EL (cell line): ENCODE measurements at places on chromosomes 1 and 21.
A peak's percentile ranks its signal among the peaks of the same experiment; 100 is the strongest.

- DNase-seq: peak; percentile 94
Observed at GRCh38 chr1:109370712-109371340, 26.9 kb downstream of the SORT1 start.

DNA sequence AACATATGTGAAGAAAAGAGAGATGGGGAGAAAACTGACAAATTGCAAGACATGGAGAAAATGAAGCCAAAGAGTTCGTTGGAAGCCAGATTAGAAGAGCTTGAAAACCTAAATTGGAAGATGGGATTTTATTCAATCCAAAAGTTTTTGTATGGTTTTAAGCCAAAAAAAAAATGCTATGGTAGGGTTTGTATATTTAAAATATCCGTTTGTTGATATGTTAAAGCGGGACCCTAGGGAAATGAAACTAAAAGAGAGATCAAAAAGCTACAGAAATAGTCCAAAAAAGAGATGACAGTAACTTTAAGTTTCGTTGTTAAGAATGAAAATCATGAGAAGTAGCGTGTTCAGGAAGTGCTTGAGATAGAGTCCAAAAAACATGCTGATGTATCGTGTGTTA, 617.7 kb upstream of the ADGRL2 start:
- no peak for DNase-seq

DNA sequence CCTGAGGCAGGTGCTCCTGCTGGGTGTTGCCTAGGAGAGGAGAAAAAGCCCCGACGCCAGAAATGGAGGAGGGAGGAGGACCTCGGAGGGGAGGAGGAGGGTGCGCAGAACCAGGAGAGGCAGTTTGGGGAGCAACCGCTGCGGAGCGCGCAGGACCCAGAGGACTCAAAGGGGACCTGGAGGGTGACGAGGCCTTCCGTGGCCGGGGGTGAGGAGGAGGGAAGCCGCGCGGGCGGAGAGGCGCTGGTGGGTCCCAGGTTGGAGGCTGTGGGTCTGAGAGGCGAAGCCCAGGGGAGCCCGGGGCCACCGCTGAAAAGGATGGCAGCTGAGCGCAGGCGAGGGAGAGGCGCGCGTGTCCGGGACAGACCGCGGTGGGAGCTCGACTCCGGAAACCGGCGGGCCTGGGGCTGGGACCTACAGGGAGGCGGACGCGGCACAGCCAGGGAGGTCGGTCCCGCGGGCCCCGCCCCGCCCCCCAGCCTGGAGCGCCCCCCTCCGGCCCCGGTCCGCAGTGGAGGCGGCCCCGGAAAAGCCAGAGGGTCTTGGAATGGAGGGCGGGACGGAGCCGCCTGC, 15.1 kb downstream of the RNF223 start:
- DNase-seq: peak; percentile 54

- DNase-seq: peak; percentile 13
Observed at GRCh38 chr1:209105701-209106100, 477.8 kb upstream of the CAMK1G start.

GRCh38 chr1:54220004-54220811, 20.2 kb downstream of the MRPL37 start:
- no peak for DNase-seq

- no peak for DNase-seq
Observed at GRCh38 chr1:36094621-36095061, 5.9 kb downstream of the ADPRS start.

DNA sequence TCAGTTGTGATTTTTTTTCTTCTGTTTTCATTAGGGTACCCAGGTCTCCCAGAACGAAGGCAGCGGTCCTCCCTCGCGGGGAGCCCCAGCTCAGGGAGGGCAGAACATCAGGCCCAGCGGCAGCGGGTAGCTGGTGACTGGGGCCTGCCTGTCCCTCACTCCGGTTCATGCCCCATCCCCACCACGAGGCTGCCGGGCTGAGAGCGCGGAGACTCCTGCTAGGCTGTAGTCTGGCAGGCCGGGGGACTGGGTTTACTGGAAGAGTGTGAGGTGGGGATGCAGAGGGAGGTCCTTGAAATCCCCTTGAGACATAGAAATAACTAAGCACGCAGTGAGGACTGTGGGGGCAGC, 10.5 kb downstream of the BRINP2 start:
- no peak for DNase-seq

DNA sequence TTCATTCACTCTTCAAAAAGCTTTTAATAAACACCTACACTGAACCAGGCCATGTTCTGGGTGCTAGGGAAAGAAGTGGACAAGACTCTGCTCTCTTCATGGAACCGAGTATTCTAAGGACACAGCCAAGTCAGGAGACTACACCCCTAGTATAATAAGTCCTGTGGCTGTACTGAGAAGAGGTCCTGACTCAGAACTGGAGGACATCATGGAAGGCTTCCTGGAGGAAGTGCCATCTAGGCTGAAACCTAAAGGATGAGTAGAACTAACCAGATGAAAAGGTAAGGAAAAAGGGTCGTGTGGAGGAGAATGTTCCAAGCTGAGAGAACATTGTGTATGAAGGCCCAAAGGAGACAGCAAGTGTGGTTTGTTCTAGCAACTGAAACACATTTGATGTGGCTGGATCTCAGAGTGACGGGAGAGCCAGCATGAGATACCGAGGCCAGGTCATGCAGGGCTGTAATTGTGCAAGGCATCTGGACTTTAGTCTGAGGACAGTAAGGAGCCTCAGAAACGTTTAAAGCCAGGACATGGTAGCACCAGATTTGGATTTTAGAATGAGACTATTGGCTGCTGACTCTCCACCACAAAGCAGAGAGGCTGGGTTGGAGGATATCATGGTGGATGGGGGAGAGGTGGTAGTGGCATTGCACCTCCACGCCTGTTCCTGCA, 82.5 kb downstream of the LRRN2 start:
- no peak for DNase-seq

GRCh38 chr1:216820345-216820744, 97.1 kb upstream of the ESRRG start:
- peak; percentile 56 for DNase-seq

DNA sequence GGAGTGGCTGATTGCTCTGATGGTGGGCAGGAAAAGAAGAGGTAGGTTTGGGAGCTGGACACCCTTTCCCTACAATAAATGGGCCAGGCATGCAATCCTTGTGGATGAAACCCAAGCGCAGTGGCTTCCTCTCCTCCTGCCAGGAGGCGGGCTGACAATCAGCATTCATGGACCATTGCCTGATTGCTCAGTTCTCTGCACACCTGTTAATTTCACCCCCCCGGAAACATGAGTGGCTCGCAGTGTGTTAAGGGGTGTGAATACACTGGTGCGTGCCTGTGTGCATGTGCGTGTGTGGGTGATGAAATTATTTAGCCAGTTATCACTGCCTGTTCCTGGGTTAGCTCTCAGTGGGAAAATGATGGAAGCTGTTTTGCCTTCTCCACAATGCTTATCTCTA, 310.7 kb downstream of the PCP4 start:
- DNase-seq: no peak

- DNase-seq: peak; percentile 20
Observed at GRCh38 chr1:72485801-72486200, 203.5 kb upstream of the NEGR1 start.

DNA sequence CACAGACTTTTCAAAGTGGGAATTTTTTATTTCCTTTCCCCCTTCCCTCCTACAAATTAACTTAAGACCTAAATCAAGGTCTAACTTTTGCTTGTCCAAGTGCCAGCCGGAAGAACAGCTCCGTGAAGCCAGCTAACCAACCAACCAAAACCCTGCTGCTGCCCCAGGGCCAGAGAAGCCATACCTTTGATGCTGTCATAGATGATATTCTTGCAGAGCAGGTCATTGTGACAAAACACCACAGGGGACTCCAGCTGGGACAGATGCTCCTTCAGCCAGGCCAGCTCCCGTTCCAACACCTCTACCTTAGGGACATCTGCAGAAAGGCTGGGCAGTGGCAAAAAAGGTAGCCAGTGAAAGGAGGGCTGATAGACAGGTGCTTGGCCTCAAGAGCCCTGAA, 10.7 kb downstream of the ETNK2 start:
- DNase-seq: no peak

- no peak for DNase-seq
Observed at GRCh38 chr1:202150187-202150586, 5.7 kb upstream of the ARL8A start.

GRCh38 chr1:178689769-178690168, 35.3 kb upstream of the RALGPS2 start:
- DNase-seq: no peak

- DNase-seq: no peak
Observed at GRCh38 chr1:67189953-67190352, 23.7 kb downstream of the IL23R start.

GRCh38 chr1:53061123-53061858, 722 bp upstream of the PODN start:
- no peak for DNase-seq

GRCh38 chr21:41164981-41165655, 2.8 kb upstream of the BACE2 start:
- peak; percentile 58 for DNase-seq

DNA sequence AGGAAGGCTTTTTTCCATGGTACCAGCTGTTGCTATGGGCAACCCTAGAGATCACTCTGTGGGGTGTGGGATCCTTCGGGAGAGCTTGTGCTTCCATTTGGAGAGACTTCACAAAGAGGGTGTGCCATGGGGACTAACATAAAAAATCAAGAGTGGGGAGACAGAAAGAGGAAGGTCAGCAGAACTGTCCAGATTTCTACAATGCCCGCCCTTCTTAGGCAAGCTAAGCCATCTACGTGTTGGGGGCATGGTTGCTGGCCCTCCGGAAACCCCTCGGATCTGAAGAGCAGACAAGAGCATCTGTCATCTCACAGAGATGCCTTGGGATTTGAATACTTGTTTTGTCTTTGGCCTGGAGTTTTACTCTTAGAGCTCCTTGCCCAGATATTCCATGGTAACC, 83.9 kb upstream of the ZNF648 start:
- DNase-seq: no peak

DNA sequence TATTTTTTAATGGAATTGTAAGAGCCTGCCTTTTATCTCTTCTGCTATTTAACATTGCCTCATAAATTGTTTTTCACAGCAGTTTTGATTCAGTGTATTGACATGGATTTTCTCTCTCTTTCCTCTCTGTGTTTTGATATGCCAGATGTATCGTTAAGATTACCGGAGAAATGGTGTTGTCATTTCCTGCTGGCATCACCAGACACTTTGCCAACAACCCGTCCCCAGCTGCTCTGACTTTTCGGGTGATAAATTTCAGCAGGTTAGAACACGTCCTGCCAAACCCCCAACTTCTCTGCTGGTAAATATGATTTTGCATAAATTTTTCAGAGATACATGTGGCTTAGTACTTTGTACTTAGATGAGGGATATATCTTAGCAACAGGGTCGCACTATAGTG, 23.1 kb upstream of the DYNLT5 start:
- DNase-seq: no peak

GRCh38 chr1:42177541-42177981, 13.0 kb upstream of the GUCA2A start:
- DNase-seq: peak; percentile 76

DNA sequence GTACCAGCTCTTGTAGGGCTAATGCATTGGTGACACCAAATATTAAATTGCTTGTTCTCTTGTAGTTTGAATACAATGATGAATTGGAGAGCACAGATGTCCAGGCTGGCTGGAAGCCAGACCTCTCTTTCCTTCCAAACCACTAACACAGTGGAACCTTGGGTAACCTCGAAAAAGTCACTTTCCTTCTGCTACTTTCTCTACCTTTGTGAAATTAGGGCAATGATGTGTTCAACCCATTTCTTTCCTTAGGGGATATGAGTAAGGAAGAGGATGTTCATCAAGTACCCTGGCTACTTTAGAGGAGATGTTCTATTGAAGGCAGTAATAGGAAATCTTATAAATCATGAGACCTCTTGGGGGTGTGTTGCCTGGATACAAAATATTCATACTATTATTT, 55.7 kb downstream of the XCL2 start:
- DNase-seq: peak; percentile 61

DNA sequence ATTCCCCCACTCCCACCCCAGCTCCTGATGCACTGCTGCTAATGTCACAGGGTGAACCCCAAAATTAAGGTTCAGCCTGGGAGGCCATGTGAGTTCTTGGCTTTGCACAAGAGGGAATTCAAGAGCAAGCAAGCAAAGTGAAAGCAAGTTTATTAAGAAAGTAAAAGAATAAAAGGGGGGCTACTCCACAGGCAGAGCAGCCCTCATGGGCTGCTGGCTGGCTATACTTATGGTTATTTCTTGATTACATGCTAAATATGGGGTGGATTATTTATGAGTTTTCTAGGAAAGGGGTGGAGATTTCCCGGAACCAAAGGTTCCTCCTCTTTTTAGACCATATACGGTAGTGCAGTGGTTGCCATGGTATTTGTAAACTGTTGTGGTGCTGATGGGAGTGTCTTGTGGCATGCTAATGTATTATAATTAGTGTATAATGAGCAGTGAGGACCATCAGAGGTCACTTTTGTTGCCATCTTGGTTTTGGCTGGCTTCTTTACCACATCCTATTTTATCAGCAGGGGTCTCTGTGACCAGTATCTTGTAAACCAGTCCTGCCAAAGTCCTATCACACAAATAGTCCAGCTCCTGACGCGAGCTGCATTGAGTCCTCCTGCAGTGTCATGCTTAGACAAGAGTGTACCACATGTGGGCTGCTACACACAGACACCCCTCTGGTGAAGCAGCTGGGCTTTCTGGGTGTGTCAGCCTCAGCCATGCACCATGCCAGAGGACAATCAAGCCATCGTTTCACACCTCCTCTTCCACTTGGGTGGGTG, 46.4 kb upstream of the CSF1 start:
- DNase-seq: no peak

DNA sequence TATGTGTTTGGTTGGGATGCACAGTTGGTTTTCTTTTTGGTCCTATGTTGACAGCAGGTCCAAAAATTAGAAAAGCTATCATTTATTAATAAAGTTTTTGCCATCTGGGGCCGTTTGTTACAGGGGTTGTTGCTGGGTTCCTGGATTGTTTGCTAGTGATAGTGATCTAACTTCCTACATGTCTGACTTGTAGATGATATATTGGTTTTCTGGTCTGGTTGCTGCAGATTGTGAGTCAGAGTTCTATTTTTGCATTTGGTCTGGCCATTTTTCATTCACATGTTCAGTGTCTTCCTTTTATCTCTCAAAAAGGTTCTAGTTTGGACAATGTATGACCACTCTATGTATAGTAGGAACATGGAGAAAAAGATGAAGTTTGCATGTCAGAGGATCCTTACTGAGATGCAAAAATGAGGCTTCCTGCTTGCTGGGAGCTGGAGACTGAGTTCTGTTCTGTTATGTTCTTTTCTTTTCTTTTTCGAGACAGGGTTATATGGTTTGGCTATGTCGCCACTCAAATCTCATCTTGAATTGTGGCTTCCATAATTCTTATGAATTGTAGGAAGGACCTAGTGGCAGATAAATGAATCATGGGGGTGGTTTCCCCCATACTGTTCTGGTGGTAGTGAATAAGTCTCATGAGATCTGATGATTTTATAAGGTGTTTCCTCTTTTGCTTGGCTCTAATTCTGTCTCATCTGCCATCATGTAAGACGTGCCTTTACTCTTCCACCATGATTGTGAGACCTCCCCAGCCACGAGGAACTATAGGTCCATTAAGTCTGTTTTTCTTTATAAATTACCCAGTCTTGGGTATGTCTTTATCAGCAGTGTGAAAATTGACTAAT, 4.2 kb upstream of the NVL start:
- peak; percentile 29 for DNase-seq

GRCh38 chr1:236904892-236905741, 99.1 kb downstream of the MT1HL1 start:
- DNase-seq: peak; percentile 85
